ENCODE measurements at places on chromosomes 12 and 14.

GRCh38 chr12:69843608-69844007, 18.6 kb downstream of the MYRFL start:
- no peak for DNase-seq

DNA sequence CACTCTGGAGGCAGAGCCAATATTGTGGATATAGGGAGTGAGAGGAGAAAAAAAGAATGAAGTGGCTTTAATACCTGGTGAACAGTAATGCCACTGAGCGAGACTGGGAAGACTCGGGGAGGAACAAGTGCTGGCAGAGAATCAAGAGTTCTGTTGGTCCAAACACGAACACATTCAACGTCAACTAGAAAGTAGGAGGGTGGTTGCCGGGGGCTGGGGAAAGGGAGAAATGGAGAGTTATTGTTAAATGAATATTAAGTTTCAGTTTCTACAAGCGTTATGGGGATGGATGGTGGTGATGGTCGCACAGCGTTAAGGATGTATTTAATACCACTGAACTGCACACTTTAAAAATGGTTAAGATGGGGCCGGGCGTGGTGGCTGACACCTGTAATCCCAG, 2.8 kb downstream of the SPRING1 start:
- DNase-seq = no peak

DNA sequence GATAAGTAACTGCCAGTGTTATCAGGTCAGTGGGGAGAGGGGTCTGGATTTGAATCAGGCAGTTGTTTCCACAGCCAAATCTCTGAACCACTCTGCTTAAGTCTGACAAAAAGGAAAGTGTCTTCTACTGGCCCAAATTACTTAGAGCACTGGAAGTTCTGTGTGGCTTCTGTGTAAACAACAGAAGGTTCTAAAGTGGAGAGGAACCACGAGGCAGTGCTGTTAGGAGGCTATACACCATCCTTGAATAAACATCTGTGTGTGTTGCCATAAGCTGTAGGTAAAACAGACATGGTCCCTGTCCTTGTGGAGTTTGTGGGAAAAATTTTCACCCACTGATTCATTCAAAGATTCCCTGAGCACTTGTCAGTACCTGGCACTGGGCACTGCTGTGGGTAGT, 50.0 kb downstream of the GALNT4 start:
- no peak for DNase-seq

- no peak for DNase-seq
Measured at GRCh38 chr14:51682411-51682810, 30.7 kb downstream of the FRMD6 start.

Data from globus pallidus (tissue), 1 donor.